ENCODE measurements at places on chromosomes 7 and 10.

- no peak for ATAC-seq
Observed at GRCh38 chr7:146656988-146657387, 540.4 kb downstream of the CNTNAP2 start.

DNA sequence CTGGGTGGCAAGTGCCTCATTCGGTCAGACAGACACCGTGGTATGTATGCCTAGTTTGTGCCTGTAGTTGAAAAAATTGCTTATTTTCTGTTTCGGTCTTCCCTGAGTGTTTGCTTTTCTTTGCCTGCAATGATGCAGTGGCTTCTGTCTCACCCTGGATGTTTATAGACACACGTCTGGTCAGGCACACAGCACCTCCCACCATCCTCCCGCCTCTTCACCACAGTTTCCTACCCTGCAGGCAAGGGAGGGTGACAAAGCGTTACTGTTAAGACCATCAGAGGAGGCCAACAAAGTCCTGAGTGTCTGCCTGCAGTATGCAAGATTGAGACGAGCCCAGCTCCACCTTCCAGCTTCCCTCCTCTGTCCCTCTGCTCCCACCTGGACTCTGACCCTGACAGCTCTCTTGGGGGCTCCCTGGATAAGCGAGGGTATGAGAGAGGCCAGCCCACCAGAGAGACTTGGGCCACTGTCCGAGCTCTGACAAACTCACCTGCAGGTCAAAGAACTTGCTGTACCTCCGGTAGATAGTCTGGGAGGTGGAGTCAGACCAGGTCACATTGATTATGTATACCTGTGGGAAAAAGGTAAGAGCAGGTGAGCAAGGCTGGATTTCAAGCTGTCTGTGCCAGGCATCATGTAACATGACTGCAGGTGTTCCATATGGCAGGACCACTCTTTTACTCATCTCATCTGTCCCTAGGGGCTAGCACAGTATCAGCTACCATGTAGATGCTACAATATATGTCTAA lies 54.4 kb downstream of the SH3PXD2A start:
- no peak for ATAC-seq

- ATAC-seq, result no peak
Observed at GRCh38 chr10:34677591-34677990, 137.5 kb downstream of the PARD3 start.

DNA sequence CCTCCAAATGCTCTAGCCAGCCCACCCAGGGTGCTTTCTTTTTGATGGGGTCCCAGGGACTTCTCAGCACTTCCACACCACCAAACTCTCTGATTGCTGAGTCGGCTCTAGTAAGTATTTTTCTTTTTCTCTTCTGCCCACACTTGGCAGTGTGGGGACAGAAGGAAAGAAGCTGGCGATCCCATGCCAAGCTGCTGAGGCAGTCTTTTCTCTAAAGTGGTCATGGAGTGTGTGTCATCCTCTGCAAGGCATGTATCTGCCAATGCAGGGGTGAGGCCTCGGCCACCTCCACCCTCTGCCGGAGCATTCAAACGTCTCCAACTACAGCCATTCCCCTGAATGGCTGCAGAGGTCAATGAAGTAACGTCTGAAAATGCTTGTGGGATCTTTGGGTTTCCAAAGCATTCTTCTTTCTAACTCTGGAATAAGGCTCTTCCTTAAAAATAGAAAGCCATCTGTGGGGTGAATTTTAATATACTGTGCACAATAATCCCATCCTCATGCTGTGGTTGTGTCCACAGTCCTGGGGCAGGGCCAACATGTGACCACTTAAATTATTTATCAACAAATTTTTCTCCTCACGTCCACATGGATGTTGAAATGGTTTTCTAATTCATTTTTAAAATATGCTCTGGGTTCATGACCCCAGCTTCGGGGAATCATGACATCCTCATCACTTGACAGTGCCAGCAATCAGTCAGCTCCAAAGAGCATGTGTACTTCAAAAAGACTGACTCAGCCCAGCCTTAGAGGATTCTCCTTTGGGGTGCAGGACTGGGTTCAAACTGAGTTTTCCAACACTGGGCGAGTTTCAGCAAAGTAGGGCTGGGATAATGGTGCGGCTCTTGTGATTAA lies 171.3 kb upstream of the ITGB1 start:
- peak; percentile 68 for ATAC-seq

- ATAC-seq, result no peak
Observed at GRCh38 chr10:52785418-52785817, 12.8 kb upstream of the MBL2 start.

Measured in SK-N-SH treated with all-trans-retinoic acid at 6 μM for 48 hours (cell line).